ENCODE measurements at places on chromosomes 16 and 17.

GRCh38 chr16:75193265-75193650 is 13.7 kb downstream of the CTRB2 start:
- no peaks in the 10 kb centered on the region for H3K4me1 ChIP-seq
- DNase-seq = no peak
- no peaks in the 10 kb centered on the region for H3K27me3 ChIP-seq
- H3K36me3 ChIP-seq = no peaks in the 10 kb centered on the region
- no peak overlapping the region for H3K4me3 ChIP-seq

- H3K27me3 ChIP-seq = no peaks in the 10 kb centered on the region
- no peaks in the 10 kb centered on the region for H3K4me1 ChIP-seq
- DNase-seq = no peak
- no peaks in the 10 kb centered on the region for H3K36me3 ChIP-seq
- no peak overlapping the region for H3K27ac ChIP-seq
These were observed 160.2 kb downstream of the RGS9 start for GRCh38 chr17:65297384-65297783.

GRCh38 chr17:77505181-77505639 is 364.4 kb downstream of the SEC14L1 start:
- H3K4me1 ChIP-seq = no peaks in the 10 kb centered on the region
- H3K4me3 ChIP-seq = no peak overlapping the region
- no peaks in the 10 kb centered on the region for H3K27me3 ChIP-seq
- DNase-seq = no peak
- peaks cover 14% of the 10 kb centered on the region for H3K36me3 ChIP-seq
- H3K27ac ChIP-seq = no peak overlapping the region

- no peak overlapping the region for H3K4me3 ChIP-seq
- H3K4me1 ChIP-seq = no peaks in the 10 kb centered on the region
- no peak for DNase-seq
- H3K27me3 ChIP-seq = no peaks in the 10 kb centered on the region
These were observed 479.3 kb downstream of the KCNJ18 start for GRCh38 chr17:22171631-22172030.

DNA sequence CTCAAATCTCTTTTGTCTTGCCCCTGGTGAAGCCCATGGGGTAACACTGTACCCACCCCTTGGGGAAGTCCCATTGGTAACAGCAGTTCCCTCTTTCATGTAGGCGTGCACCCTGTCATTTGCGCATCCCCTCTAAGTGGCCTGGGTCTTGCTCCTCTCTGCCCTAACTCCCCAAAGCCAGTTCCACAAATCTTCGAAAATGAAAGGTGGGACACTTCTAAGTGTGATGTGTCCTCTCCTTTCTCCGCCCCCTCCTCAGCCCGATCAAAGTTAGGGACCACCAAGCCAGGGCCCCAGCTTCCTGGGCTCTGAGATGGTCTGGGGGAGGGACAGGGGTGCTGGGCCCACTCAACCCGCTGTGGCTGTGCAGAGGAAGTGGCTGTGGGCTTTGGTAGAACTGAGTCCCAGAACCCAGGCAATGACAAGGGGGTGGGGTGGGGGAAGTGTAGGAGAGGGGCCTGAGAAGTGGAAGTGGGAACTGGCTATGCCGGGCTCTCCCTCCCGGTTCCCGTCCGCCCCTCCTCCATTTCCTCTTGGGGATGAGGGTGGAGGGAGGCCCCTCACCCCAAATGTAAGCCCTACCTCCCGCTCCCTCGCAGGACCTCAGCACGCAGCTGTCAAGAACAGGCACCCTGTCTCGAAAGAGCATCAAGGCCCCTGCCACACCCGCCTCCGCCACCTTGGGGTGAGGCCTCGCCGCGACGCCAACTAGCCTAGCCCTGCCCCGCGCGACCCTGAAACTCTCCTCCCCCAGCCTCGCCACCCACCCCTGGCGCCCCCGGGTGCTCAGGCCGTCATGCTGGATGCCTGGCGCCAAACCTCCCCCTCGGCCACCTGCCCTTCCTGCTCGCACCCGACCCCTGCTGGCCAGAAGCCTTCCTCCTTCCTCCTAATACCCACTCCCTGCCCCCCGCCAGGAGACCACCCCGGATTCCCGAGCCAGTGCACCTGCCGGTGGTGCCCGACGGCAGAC is 8.7 kb downstream of the ABI3 start:
- peaks cover 23% of the 10 kb centered on the region for H3K27me3 ChIP-seq
- no peak overlapping the region for H3K4me3 ChIP-seq
- H3K4me1 ChIP-seq = no peaks in the 10 kb centered on the region
- H3K27ac ChIP-seq = no peak overlapping the region
- H3K36me3 ChIP-seq = no peaks in the 10 kb centered on the region
- no peak for DNase-seq

- no peak for DNase-seq
- H3K4me1 ChIP-seq = no peaks in the 10 kb centered on the region
- H3K27ac ChIP-seq = no peak overlapping the region
- H3K4me3 ChIP-seq = no peak overlapping the region
These were observed 11.3 kb upstream of the PHOSPHO1 start for GRCh38 chr17:49241692-49242397.

DNA sequence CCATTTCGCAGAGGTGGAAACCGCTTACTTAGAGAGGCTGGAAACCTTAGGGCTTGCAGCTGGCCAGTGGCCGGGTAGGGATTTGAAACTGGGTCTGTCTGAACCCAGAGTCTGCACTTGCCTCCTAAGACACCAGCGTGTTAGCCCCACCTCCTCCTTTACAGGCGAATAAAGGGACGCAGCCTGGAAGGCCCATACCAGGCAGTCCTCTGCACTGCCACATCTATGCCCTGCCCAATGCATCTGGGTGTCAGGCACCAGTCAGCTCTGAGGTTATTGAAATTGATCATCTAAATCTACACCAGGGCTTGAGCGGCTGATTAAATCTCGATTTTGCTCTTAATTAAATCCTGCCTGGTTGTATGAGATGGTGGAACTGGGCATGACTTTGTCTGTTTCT is 19.9 kb upstream of the NAGS start:
- H3K27ac ChIP-seq = no peak overlapping the region
- DNase-seq = no peak
- peaks cover 34% of the 10 kb centered on the region for H3K27me3 ChIP-seq
- no peak overlapping the region for H3K4me3 ChIP-seq
